Neural crest cell (in vitro differentiated cells): ENCODE measurements at places on chromosomes 16 and 17. TPM values are rescaled to one million over a fixed set of nuclear protein-coding genes. Genes with fewer than 3 reads are reported as not detected.

- no peak for DNase-seq
These were observed 121.6 kb downstream of the ANKRD11 start for GRCh38 chr16:89368604-89369249.

- peak; percentile 50 for DNase-seq
These were observed 2.0 kb downstream of the KDM6B start for GRCh38 chr17:7835814-7836595.

DNA sequence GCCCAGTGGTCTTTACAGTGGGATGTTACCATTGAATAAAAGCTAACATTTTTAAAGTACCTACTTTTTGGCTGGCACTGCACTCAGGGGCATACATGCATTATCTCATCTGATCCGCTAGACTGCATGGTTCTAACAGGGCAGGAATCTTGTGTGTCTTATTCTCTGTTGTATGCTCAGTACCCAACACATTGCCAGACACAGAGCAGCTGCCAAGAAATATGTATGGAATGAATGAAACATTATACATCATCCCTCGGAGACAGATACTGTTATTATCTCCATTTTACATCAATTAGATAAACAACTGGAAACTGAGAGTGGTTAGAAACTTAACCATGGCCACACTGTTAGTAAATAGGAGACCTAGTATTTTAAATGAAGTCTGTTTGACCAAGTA is 74.1 kb upstream of the CDH11 start:
- DNase-seq: no peak

Gene SLFN12
- total RNA-seq: 15.1 and 17.5 TPM in 2 replicates

DNA sequence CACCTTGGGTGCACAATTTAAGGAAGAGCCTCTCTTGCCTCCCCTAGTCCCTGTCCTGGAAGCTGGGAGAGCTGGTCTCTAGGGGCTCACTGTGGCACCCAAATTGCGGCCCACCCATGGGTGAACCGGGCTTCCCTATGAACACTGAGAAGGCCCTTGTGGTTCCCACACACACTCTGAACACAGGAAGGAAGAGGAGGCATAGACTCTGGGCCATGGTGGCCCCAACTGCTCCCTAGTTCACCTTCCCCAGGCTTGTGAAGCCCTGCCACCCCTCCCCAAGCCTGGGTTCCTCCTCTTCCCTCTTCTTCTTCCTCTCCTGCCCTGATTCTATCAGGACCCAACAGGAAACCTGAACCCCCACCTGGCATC is 10.5 kb downstream of the SREBF1 start:
- no peak for DNase-seq

GRCh38 chr17:62671553-62671952 is 44.1 kb downstream of the MRC2 start:
- DNase-seq: no peak

DNA sequence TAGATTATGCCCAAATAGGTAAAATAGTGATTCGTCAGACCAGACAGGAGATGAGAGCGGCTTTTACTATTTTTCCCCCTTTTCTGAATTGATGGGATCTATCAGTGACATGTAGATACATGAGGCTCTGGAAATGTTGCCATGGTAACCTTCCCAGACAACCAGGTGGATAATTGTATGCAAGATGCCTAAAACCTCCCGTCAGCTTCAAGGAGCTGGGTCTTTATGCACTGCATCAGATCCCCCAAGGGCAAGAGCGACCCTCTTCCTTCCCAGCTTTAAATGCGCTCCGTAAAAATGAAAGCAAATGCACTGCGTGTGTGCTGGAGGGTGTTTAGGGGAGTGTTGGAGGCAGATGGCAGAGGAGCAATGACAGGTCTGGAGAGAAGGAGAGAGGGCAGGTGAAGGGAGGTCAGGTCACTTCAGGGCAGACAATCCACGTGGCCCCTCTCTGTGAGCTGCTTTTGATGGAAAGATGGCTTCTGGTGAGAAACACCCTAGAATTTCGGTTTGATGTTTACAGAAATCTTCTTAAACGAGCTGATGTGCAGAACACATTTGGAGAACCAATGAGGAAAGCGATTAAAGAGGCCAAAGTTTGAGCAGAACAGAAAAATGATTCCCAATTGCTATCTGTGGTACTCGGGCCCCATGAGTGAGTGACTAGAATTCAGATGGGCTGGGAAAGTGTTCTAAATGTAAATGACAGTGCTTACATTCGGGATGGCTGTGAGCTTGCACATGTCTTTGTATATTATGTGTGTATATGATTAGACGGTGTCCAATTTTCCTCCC is 461.7 kb upstream of the HSBP1 start:
- DNase-seq: no peak

Gene LRRC46
- total RNA-seq: 0.84 and 1.4 TPM in 2 replicates
